ENCODE measurements at places on chromosomes 7 and 10.
A peak's percentile ranks its signal among the peaks of the same experiment; 100 is the strongest.

GRCh38 chr7:50056131-50056530, 36.9 kb downstream of the ZPBP start:
- DNase-seq, result no peak

- peak; percentile 62 for DNase-seq
These were observed 11.8 kb upstream of the TFAM start for GRCh38 chr10:58373442-58373827.

- no peak for DNase-seq
These were observed 180.0 kb upstream of the GHITM start for GRCh38 chr10:83959328-83959727.

DNA sequence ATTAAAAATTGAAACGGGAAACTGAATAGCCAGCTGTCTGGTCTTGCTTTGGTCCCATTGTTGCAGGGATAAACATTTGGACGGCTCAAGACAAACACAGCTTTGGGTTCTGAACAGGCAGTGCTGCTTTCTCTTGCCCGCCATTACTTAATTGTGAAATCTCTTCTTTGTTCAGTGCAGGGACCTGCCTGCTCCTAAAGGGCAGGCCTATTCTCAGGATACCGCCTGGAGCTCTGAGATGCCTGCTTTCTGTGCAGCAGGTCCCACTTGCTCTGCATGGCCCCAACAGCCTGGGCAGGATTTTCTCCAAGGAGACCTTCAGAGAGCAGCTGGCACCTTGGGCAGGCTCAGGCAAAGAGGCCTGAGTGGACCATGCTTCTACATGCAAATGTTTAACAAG, 237.6 kb downstream of the KCNMA1 start:
- no peak for DNase-seq

DNA sequence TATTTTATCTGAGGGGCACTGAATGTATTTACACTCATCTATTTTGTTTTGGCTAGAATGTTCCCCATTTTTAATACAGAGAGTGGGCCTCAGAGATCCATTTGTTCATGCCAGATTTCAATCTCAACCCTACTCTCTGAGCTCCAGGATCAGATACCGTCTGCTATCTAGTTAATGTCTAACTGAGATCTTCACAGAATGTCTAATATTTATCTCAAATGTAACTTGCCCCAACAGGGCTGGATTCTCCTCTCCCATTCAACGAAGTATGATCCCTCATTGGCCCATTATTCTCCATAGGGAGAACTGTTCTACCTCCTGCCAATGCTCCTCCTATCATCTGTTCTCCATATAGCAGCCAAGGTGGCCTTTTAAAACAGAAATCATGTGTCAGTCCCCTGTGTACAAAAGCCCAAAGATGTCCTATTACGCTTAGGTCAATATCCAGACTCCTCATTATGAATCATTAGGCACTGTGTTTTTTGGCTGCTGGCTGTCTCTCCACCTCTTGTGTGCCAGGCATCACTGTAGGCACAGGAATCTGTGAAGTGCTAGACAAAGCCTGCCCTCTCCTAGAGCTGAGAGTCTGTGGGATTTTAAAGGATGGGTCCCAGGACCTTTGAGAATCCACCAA, 169.3 kb upstream of the AGK start:
- peak; percentile 64 for DNase-seq

DNA sequence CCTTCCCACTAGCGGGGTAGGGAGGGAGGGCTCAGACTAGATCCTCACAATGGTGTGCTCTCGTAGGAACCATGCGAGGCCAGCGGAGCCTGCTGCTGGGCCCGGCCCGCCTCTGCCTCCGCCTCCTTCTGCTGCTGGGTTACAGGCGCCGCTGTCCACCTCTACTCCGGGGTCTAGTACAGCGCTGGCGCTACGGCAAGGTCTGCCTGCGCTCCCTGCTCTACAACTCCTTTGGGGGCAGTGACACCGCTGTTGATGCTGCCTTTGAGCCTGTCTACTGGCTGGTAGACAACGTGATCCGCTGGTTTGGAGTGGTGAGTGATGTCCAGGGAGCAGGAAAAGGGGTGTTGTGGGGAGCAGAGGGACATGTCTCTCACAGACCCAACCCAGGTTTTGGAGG, 5.6 kb downstream of the ZDHHC16 start:
- DNase-seq, result no peak

DNA sequence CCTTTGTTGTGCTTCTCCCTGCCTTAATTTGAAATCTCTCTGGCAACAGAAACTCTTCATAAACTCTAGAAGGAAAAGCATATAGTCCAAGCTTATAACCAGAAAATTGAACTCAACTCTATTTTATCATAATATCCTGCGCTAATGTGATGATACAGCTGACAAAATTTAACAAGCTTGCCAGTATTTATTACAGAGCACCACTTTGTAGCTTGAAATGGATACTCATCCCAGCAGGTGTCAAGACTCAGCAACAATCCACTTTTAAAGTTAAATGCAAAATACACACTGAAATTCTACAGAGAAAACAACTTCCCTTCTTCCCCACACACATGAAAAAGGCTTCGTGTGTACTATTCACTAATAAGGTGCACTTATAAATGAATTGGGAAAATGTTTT, 228.9 kb downstream of the AGMO start:
- no peak for DNase-seq

DNA sequence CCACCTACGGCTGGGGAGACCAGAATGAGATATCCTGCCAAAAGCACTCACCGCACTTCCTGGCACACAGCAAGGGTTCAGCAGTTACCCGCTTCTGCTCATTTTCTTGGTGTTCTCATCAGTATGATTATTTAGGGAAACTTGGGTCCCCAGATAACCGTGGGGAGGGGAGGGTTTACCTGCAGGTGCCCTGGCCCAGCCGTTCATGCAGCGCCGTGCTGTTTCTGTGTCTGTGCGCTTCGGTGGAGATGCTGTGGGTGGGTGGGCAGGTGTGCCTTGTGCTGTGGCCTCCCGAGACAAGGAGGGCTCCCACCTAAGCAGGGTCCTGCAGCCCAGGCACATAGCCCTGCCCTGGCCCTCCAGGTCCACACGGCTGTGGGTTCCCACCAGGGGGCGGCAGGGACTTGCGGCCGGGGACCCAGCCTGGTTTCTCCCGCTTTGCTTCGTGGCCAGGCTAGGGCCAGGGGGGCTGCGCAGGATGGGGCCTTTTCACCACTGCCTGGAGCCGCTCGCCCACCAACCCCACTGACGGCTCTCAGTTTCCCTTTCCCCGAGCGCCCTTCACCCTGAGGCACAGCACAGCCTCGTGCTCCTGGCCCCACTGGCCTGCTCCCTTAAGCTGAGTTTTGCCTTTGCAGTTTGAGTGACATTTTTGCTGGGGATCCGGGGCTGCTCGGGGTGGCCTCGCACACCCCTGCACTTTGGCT, 78.5 kb downstream of the LHPP start:
- peak; percentile 34 for DNase-seq

- DNase-seq, result no peak
These were observed 304.3 kb upstream of the SP4 start for GRCh38 chr7:21123586-21123985.

GRCh38 chr7:28487487-28487886, 75.2 kb downstream of the CREB5 start:
- no peak for DNase-seq

- DNase-seq, result no peak
These were observed 233.4 kb downstream of the ZMYND11 start for GRCh38 chr10:368579-369220.

DNA sequence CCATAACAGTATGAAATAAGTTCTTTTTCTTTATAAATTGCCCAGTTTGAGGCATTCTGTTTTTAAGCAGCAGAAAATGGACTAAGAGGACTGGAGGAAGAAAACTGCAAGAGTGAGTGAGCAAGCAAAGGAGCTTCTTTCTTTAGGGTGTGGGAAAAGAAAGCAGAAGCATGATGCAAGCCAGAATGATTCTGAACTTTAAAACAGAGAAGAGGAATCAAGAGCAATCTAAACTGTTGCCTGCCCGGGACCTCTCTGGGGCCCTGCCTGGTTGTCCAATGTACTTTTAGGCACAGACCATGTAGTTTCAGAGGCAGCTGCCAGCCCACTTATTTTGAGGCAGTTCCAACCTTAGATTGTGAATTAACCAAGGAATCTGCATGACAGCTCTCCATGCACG, 186.3 kb downstream of the PLPP4 start:
- no peak for DNase-seq

GRCh38 chr7:147096629-147097028, 980.0 kb downstream of the CNTNAP2 start:
- no peak for DNase-seq

GRCh38 chr7:95723583-95724180, 48.7 kb upstream of the DYNC1I1 start:
- peak; percentile 78 for DNase-seq

DNA sequence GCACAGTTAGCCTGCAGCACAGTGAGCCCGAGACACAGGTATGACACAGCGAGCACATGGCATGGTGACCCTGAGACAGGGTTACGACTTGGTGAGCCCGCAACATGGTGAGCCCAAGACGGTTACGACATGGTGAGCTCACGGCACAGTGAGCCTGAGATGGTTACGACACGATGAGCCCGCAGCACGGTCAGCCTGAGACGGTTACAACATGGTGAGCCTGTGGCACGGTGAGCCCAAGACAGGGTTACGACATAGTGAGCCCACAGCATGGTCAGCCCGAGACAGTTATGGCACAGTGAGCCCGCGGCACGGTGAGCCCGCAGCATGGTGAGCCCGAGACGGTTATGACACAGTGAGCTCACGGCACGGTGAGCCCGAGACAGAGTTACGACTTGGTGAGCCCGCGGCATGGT, 156.1 kb downstream of the MAD1L1 start:
- DNase-seq, result no peak

- DNase-seq, result no peak
These were observed 51.8 kb downstream of the MARCHF5 start for GRCh38 chr10:92342796-92343195.

DNA sequence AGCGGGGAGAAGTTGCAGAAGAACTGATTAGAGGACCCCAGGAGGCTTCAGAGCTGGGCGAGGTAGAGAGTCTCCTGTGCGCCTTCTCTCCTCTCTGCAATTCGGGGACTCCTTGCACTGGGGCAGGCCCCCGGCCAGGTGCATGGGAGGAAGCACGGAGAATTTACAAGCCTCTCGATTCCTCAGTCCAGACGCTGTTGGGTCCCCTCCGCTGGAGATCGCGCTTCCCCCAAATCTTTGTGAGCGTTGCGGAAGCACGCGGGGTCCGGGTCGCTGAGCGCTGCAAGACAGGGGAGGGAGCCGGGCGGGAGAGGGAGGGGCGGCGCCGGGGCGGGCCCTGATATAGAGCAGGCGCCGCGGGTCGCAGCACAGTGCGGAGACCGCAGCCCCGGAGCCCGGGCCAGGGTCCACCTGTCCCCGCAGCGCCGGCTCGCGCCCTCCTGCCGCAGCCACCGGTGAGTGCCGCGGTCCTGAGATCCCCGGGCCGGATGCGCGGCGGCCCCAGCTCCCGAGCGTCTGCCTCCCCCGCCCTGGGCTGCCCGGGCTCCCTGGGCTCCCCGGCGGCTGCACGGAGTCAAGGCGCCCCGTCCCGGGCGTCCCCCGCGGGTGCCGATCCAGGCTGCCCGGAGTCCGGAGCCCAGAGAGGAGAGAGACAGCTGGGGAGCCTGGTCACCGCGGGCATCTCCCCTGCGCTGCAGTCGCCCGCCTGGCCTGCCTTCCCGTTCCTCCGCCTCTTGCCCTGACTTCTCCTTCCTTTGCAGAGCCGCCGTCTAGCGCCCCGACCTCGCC, at the start of gene PLAU:
PLAU (plus strand) TSS at position 369 of the 789 bp plus-strand sequence. CDS start 424 bp downstream, outside the sequence.
- peak; percentile 54 for DNase-seq

GRCh38 chr7:134954197-134955082, 31.9 kb upstream of the AGBL3 start:
- DNase-seq, result peak; percentile 65

- no peak for DNase-seq
These were observed 210.8 kb upstream of the CSTF2T start for GRCh38 chr10:51910189-51910588.

DNA sequence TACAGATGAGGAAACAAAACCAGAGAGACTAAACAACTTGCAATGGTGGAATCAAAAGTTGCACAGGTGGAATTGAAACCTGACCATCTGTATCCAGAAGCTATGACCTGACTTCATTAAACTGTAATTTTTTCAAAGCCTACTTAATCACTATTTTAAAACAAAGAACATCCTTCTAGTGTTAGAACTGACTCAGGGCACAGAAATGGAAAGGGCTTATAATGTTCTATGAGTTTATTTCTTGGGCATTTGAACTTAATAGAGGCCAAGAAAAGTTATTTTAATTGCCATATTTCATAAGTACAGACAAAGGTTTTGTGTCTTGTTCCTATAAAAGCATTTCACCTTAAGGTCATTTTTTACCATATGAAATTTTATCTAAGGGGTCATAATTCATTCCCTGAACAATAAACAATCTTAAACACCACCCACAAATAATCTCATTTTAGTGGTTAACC, 8.8 kb downstream of the ITGB1 start:
- DNase-seq, result no peak

GRCh38 chr7:3092468-3092867, 48.8 kb upstream of the CARD11 start:
- DNase-seq, result no peak

DNA sequence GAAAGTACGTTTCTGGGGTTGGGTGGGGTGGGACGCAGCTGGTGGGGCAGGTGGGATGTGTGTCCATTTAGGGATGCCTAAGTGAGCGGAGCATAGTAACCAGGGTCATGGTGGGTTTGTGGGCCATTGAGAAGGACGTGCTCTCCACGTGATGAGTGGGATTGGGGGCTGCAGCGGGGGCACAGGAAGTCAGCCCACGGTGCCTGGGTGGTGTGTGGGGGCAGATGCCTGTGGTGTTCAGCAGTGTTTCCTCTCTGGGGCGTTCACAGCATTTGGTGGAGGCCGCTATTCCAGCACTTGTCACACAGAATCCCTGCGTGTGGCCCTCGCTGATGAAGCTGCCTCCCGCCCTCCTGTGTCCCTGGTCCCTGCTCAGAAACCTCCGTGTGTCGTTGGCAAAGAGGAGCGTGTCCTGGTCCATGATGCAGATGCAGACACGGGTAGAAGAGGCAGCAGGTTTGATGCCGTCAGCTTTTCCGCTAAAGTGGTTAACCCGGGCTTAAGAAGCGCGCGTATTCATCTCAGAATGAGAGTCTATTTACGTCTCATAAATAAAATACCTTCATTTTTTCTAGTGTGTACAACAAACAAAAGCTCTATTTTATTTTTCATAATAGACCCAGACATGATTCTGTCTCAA, 274.2 kb downstream of the ADARB2 start:
- no peak for DNase-seq

- DNase-seq, result no peak
These were observed 443 bp downstream of the MYOF start for GRCh38 chr10:93481637-93482144.

DNA sequence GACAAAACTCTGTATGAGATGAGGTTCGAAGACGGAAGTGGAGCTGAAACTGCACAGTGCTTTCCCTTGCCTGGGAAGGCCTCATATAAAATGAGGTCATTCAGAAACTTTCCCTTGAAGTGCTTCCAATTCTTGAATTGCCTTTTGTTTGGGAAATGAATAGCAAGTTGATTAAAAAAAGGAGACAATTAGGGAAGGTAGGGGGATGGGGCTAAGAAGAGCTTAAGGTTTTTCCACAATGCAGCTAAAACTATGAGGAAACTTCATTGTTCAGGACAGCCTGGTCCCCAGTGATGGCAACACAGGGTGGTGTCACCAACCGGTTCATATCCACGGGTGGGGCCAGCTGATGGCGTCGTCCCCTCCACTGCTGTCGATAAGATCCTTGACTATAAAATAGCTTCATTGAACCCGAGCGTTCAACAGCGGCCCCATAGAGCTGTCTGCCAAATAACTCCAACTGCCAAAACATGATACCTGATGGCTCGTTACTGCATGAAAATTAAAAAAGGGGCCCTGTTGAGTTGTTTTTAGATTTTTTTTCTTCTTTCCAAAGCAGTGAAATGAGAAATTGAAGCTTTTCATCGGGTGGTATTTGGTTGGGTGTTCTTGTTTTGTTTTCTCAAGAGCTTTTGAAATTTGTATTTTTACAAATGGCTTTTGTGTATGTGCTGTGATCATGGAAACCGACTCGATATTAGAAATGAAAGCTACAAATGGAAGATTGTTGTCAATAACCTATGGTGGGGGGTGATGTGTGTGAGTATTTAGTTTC, 2.8 kb upstream of the CELF2 start:
- no peak for DNase-seq
